Gastroesophageal sphincter (tissue), 4 donors: ENCODE measurements at places on chromosomes 3 and 15. TPM values are rescaled to one million over a fixed set of nuclear protein-coding genes. Genes with fewer than 3 reads are reported as not detected.
A peak's percentile ranks its signal among the peaks of the same experiment; 100 is the strongest.

DNA sequence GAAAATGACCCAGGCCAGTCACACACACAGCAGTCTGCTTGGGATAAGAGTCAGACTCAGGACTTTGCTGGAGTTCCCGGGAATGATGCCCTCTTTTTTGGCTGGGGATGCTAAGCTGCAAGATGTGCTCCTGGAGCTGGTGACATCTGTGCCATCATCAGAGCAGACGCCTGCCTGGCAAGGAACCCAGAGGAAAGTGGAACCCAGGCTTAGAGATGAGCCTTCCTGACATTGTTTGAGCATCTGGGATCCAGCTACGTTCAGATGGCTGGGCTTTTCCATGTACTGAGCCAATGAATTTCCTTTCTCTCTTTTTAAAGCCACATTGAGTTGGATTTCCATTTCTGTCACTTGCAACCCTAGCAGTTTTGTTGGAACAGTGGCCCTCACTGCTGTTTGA, 53.3 kb downstream of the EBLN2 start:
- no peak for ATAC-seq

DNA sequence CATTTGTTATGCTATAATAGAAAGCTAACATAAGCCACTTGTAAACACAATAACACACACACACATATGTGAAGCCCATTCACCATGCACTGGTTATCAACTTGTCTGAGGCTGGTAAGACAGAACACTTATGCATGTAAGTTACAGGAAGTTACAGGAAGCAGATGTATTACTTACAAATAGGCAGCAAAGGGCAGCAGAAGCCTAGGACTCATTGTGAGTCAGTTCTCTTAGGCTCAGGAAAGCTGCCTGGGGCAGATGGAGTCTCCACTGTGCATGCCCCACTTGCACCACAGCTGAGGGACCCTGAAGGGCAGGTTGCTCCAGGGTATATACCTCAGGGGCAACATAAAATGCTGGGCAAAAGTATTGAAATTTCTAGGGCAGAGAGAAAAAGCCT, 748.8 kb upstream of the CCDC54 start:
- ATAC-seq, result no peak

DNA sequence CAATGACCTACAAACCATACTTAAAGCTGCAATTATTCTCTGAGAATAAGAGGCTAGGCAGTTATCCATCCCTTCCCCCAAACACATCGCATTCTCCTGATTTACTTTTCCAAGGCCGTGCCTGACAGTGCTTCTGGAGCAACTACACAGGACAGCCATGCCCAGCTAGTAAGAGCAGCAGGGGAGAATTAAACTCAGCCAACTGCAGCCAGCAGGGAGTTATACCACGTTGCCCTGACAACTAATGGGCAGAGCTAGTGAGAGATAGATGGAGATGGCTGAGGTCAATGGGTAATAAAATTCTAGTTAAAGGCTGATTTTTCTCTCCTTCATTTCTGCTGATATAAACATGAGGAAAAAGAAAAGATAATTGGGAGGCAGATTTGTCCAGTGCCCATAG, 193.8 kb upstream of the PPP2R3A start:
- no peak for ATAC-seq

DNA sequence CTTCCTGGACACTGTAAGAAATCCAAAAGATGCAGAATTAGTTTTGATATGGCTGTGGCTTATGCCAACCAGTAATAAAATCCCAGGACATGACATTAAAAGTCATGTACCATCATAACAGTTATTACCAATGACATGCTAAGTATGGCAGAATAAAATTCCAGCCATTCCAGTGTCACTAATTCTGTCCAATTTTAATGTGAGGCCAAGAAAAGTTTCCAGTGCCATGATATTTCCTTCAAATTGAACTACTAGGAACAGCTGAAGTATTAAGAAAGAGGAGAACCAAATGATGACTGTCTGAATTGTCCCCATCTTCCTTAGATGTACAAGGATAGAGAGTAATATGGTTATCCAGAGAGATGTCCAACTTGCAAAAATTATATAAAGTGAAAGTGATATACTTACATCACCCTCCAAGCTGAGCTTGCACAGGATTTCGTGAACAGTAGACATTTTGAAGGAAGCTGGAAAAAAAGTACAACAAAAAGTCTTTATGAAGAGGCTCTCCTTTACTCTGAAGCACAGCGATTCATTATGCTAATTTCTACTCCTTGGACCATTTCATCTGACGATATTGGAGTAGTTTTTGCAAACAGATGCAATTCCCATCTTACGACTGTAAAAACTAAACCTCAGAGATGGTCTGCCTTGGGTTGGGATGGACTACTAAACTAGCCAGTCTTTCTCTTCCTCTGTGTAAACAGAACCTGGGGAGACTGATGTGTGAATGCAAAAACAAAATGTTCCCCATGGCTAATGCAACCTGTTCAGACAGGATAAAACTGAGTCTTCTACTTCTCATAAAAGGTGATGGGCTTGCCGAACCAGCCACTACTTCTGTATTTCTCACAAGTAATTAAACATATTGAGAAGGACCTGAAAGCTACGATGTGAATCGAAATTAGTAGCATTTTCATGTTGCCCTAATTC, 11.9 kb downstream of the ANXA2 start:
- ATAC-seq, result no peak

DNA sequence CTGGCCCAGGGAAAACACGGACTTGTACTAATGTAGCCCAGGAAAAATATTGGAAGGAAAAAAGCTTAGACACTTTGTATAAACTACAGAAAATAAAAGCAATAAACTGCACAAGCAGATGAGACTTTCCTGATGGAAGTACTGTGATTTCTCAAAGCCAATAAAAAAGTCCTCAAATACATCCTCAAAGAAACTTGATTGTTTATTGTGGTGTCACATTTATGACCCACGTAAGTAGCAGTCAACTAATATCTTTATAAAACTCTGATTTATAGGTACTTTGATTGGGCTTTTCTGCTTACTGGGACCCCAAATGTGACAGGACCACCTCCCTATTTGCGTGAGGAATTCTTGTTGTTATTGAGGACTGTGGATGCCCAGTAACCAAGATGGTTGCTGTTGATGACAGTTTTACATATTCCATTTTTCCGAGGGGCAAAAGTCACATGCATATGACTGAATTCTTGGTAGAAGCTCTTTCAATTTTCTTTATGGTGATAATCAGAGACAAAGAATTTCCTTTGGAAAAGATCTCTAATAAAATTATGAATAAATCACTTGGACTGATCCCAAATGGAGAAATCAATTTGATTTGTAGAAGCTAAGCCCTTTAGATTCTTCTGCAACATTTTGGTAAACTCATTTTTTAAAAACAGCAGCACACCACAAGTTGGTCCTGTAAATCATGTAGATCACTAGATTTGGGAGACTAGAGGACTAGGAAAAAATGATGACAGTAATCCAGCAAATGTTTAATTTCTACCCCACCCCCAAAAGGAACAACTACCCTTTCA, 159.0 kb upstream of the TSC22D2 start:
- no peak for ATAC-seq

GRCh38 chr3:196651819-196652218, 12.3 kb downstream of the NRROS start:
- no peak for ATAC-seq

GRCh38 chr3:75342425-75342824, 321.7 kb upstream of the FRG2C start:
- ATAC-seq, result peak; percentile 70

DNA sequence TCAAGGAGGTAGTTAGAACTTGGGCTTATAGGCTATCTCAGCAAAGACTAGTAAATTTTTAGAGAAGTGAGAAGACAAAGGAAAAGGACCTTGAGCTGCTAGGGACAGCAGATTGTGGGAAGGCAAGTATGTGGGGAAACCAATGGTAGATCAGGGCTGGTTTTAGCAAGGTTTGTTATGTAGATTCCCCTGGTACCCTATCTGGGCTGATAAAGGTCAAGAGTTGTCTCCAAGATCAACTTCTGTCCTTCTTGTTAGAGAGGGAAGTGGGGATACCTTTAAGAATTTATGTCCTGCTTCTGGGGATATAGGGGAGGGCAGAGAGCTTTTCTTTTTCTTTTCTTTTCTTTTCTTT, 28.9 kb downstream of the KAT2B start:
- no peak for ATAC-seq

The GOLGA6D gene
- total RNA-seq, result not detected

The GMPPB gene
- 17.3 TPM for total RNA-seq

The TM2D3 gene
- total RNA-seq, result 51.8 TPM

The GRK7 gene
- total RNA-seq, result not detected
